Activated T-cell treated with anti-CD3 and anti-CD28 coated beads for 1 hour (primary cell): ENCODE measurements at places on chromosomes 5 and 9.

GRCh38 chr5:89168766-89169165, 285.8 kb upstream of the MEF2C start:
- DNase-seq, result no peak

- DNase-seq, result no peak
Observed at GRCh38 chr5:32542216-32543059, 42.9 kb upstream of the SUB1 start.

DNA sequence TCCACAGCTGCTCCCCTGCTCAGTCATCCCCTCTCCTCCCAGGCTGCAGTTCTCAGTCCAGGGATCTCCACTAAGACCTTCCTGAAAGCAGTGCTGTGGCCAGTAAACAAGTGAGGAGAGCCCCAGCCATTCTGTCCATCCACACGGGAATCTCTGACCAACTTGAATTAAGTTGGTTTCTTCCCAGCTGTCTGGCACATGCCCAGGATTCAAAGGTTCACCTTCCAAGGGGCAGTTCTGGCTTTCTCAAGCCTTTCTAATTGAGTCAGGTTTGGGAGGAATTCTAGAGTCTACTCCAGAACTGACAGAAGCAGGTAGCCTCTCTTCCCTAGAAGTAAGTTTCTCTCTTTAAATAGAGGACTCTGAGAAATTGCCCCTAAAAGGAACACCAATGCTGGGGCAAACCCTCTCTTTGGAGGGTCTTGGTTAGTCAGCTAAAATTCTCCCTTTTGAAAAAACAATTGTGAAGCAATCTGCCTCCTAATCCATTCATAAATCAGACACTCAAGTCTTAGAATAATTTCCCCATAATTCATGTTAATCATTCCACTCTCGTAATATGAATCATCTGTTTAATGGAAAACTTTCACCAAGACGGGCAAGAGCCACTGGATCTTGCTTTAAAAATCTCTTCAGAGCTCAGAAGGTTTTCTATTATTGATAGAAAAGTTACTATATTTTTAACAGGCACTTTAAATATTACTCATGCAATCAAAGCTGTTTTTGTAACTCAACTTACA, 133.8 kb downstream of the SPOCK1 start:
- DNase-seq, result no peak

DNA sequence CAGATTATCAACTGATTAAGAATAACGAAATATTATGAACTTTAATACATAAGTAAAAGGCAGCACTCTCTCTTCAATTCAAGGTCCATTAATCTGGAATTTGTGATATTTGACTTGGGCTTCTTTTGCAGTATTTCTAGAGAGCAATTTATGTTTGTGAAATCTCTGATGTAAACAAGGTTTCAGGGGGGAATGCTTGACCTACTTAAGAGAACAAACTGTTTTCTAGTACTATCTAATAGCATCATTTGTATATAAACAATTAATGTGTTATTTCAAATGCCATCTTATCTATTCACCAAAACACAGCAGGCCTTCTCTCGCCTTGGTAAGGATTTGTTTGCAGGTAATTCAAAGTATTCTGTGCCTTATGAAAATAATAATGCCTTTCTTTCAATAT, 103.6 kb upstream of the FST start:
- no peak for DNase-seq

DNA sequence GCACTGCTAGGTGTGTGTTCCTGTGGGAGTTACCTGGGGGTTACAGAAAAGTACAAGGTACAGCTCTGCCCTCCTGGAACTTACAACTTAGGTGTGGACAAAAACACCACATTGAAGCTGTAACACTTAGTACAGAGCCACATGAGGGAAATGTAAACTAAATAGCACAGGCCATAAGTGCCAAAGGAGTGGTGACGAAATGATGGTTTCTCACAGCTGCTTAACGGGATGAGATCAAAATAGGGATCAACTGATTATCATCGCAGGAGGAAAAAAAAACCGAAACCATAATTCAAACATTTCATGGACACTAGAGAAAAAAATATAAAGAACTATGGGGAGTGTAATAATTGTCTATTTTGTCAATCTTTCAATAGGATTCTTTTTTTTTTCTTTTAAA, 5.9 kb downstream of the LIX1 start:
- DNase-seq, result no peak
